Left lung (tissue), 14 donors: ENCODE measurements at places on chromosomes 6 and 20.
A peak's percentile ranks its signal among the peaks of the same experiment; 100 is the strongest.

DNA sequence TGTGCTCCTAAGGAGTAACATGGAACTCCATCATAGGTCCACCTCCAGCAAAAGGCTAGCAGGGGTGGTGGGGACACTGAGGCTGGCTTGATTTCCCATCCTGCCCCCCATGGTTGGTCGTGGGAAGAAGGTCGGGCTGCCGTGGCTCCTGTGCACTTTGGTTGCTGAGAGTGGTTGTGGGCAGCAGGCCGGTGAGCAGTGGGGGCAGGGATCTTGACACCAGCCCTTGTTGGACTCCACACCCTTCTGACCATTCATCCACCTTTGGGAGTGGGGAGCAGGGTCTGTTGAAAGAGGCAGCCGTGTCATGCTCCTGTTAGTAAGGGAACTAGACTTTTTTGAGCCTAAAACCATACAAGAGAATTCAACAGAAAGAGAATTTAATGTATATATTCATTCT is 175.2 kb downstream of the ARID1B start:
- DNase-seq: no peak

GRCh38 chr6:24152014-24152413 is 26.0 kb downstream of the NRSN1 start:
- no peak for DNase-seq

DNA sequence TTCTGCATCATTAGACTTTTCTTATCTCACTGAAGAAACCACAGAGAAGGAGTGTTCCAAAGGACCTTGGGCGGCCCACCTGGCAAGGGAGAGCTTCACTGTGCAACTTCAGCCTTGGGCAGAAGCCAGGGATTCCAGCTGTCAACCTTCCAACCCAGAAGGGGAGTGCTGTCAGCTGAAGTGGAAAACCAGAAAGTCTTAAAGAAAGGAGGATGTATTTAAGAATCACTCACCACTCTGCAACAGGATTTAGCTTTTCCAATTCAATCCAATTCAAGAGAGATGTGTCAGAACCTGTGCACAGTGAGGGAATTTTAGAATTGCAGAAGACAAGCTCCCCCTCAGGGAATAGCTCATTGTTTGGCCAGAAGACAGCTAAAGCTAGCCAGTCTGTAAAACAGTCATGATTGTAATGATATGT is 553.7 kb downstream of the CD83 start:
- DNase-seq: peak; percentile 35

- DNase-seq: no peak
Observed at GRCh38 chr6:70377372-70377771, 35.9 kb upstream of the FAM135A start.

DNA sequence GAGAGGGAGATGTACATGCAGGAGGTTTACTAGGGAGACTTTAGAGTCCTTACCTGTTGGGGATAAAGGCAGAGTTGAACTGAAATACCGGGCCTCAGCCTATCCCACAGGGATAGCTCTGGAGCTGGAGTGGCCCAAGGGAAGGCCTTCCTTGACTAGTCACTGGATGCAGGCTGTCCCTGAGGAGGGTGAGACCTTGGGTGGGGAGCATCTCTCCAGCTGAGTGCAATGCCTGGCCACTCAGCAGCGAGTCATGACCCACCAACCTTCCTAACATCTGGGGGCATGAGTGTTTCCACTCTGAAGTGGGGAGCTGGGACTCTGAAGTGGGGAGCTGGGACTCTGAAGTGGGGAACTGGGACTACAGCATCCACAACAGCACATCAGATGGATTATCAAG is 46.1 kb upstream of the ENPP5 start:
- DNase-seq: no peak

GRCh38 chr6:152897807-152898399 is 84.9 kb downstream of the FBXO5 start:
- peak; percentile 76 for DNase-seq

DNA sequence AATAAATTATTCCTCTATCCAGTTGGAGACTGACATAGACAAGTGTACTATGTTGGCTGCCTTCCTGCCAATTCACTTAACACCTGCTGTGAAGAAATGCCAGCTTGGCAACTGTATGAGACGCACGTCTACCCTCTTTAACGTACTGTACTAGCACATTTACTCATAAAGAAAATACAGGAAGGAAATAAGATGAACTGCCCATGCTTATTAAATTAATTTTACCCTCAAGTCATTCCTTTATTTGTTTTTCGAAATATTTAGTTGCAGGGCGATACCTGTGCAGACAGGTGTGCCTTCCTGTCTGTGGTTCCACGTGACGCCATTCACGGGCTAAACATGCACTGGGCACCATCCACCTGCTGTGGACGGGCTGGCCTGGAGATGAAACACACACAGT is 52.0 kb downstream of the PSMG4 start:
- DNase-seq: no peak
